ENCODE measurements at places on chromosomes 12 and 14.

DNA sequence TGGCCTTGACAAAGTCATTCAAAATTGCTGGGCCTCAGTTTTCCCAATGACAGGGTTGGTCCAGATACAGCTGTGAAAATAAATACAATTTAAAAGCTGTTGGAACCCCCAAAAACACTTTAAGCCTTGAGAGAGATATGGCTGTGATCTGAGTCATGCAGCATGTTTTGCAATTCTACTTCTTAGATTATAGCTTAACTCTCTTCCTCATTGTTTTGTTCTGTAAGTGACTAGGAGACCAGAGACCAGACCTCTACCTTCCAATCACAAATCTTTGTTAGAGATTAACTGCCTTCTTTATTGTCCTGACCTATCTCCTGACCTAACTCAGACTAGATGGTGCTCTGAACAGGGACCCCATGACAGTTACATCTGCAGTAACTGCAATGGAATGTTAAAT lies 198.1 kb downstream of the STXBP6 start:
- no peak for DNase-seq

- DNase-seq: no peak
Measured at GRCh38 chr12:113310489-113310888, 24.4 kb downstream of the SLC8B1 start.

- no peak for DNase-seq
Measured at GRCh38 chr14:66224492-66225178, 261.5 kb upstream of the CCDC196 start.

- no peak for DNase-seq
Measured at GRCh38 chr12:11706509-11707379, 57.3 kb downstream of the ETV6 start.

GRCh38 chr14:39683691-39684260 lies 251.5 kb upstream of the FBXO33 start:
- no peak for DNase-seq

- no peak for DNase-seq
Measured at GRCh38 chr12:84497819-84498218, 414.8 kb downstream of the SLC6A15 start.

Measured in GM18507 (cell line).